Activated CD4-positive, alpha-beta T cell treated with anti-CD3 and anti-CD28 coated beads for 48 hours (primary cell): ENCODE measurements at places on chromosomes 12 and 14.

- no peak for DNase-seq
Observed at GRCh38 chr14:45091710-45092109, 7.8 kb downstream of the PRPF39 start.

DNA sequence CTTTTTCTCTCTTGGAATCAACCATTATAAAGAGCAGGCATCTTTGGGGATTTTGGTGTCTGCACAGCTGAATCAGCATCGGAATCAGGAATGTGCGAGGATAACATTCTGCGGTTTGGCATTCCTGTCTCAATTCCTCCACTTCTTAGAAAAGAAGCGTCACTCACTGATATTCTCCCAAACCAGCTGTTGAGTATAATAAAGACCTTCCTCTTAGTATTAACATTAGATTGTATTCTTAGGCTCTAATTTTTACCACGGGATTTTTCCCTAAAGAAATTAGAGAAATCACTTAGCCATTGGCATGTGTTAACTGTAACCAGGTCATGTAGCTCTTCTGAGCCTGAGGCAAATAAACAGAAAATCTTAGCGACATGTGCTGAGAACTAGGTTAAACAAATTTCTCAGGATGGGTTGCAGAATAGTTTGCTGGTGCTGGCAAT, 128.7 kb downstream of the TMX1 start:
- DNase-seq: no peak

DNA sequence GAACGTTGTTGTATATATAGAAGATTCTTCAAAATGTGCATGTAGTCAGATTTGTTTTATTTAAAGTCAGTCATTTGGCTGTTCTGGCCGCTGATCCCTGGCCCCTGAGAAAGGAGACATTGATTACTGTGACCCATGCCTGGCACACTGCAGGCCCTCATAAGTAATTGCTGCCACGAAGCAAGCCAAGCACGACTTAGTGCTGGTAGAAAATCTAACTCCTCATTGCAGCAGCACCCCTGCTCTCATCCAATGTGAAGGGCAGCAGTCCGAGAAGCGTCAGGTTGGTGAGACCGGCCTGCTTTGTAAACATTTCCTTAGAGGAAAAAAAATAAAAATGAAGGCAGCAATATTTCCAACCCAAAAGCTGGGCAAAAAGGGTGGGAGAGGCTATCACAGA, 22.8 kb upstream of the TMTC2 start:
- no peak for DNase-seq

- DNase-seq: no peak
Observed at GRCh38 chr12:123033392-123034021, 53.0 kb downstream of the ARL6IP4 start.

- DNase-seq: no peak
Observed at GRCh38 chr14:105939810-105940508, 413.6 kb downstream of the TMEM121 start.

GRCh38 chr14:46051796-46052195, 599.8 kb downstream of the RPL10L start:
- DNase-seq: no peak

DNA sequence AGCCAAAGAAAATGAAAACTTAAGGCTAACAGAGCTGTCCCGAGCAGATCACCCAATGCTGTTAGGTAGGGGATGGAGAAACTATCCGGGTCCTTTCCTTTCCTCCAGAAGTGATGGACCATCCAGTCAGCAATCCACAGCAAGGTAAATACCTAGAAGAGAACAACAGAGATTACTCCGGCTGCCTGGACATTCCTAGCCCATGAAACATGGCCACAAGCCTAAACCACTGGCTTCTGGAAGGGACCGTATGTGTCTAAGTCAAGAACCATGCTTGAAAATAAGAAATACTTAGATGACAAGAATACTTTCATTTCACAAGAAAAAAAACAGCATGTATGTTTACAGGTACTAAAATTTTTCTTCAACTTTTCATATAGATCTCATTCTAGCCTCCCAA, 152.9 kb downstream of the SLC41A2 start:
- no peak for DNase-seq

DNA sequence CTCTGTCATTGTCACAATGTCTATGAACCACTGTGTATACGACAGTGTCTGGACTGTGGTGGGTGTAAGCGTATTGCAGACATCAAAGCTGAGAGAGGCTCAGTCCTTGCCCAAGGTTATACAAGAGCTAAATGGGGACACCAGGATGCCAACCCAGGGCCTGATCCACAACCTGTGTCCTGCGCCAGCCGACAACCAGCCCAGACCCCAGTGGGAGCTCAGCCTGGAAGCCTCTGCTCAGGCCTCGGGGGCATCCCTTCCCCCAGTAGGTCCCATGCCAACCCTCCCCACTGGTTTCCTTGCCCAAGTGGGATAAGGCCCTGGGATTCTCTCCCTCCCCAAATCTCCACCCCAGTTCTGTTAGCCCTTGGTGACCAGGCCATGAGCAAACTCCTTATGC, 54.3 kb downstream of the LTBP2 start:
- DNase-seq: no peak
